Effector memory CD4-positive, alpha-beta T cell (primary cell): ENCODE measurements at places on chromosomes 2 and 18.

DNA sequence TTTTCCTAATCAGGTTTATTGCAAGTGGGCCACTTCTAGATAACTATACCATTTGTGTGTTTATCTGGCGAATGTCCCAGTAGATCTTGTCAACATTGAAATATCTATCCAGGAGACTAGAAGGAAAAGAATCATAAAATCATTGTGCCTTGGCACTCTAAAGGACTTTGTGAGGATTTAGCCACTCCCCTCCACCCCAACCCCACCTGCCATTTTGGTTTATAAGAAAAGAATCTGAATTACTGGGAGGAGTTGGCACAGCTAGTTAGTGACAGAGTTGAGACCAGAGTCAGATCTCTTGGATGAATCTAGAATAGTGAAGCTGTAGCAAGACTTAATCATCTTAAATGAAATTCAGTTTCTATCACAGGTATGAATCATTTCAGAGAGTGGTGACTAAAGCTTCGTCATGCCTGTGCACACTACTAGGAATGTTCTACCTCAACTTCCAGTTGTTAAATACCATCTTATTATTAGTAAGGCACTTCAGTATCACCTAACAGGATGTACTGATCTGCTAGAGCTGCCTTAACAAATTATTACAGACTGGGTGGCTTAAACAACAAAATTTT is 212.7 kb upstream of the SLC14A2 start:
- DNase-seq: no peak

- DNase-seq: no peak
These were observed 18.4 kb downstream of the KDSR start for GRCh38 chr18:63348508-63349136.

DNA sequence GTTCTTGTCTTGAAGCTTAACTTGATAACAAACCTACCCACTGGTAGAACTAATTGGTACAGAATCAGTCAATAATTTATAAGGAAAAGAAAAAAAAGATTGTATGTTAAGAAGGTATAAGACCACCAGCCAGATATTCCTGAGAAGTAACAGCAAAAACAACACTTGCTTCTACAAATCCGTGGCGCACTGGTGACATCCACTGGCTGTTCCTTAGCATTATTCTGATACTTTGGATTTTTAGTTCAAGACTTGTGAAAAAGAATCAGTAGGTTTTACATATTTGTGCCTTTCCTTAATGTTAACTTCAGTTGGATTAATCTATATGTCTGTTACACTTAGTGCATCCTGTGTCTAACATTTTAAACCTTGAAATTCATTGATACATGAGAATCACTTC is 141.8 kb downstream of the GRB14 start:
- no peak for DNase-seq

DNA sequence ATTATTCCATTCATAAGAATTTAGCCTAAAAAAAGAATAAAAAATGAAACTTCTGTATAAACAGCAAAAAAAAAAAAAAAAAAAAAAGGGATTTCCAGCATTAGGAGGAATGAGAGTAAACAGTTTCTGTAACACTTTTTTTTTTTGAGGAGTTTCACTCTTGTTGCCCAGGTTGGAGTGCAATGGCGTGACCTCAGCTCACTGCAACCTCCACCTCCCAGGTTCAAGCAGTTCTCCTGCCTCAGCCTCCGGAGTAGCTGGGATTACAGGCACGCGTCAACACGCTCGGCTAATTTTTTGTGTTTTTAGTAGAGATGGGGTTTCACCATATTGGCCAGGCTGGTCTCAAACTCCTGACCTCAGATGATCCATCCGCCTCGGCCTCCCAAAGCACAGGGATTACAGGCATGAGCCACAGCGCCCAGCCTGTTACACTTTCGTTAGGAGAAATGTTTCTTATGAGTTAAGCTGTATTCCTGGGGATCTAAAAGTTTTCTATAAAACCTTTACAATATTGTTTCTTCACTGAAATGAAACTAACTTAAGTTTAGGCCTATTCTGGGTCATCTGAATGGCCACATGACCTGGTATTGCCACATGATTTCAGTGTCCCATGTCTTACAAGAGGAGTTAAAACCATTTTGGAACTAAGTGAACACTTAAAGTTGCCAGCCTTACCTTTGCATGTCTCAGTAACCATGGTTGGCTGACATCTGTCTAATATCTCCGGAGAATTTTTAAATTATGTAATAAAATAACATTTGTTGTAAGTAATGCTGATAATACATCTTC is 17.5 kb downstream of the SMAD2 start:
- DNase-seq: no peak

DNA sequence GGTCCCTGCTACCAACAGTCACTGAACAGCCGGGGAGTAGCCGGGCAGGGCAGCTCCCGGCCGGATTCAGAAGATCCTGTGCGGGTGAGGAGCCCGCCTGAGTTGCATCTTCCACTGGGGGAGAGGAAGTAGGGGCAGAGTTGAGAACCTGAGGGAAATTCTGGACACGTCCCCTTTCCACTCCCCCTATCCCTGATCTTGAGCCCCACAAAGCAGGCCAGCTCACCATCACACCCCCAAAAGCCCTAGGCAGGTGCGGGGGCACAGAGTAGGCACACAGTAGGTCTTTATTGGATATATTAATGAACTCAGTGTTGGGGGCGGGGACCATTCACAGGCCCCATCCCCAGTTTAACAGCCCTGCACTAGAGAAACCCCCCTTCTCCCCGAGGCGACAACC is 81.9 kb upstream of the UXS1 start:
- no peak for DNase-seq

GRCh38 chr2:216683846-216684245 is 11.5 kb downstream of the IGFBP5 start:
- no peak for DNase-seq

GRCh38 chr18:31482051-31482450 is 15.9 kb upstream of the DSG2 start:
- no peak for DNase-seq

DNA sequence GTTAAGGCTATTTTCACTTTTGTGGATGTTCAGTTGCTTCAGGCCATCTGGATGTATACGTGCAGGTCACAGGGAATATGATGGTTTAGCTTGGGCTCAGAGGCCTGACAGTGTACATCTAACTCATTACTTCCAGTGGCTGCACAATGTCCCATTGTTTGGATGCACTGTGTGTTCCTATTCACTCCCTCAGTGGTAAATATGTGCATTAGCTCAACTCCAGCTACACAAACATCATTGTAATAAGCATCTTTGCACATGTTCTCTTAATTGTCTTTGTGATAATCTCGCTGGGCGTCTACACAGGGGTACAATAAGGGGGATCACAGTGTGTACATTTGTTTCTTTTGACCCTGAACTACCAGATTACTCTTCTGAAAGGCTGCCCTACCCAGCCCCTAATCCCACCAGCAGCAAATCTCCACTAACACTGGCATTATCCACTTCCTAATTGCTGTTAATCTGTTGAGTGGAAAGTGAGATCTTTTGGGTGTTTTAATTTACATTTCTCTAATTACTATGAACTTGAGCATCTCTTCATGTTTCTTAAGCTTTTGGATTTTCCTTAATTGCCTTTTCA is 56.1 kb upstream of the POLE4 start:
- no peak for DNase-seq
